ENCODE measurements at places on chromosomes 2 and 18.

GRCh38 chr2:42784204-42784880 is 8.0 kb downstream of the HAAO start:
- no peak for DNase-seq

DNA sequence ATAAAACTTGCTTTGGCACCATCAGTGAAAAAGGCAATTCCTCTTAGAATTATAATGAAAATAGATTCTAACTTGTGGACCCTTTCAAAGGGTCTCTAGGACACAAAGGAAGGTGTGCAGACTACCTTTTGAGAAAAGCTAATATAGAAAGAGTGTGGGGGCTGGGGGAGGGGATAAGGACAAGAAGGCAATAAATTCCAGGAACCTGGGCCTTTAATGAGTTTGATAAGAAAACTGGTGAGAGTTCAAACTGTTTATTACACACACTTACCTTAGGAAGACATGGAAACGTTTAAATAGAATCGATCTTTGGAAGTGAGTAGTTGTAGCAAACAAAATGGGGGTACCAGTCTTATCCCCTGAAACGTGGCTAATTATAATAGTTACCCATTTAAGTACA is 39.6 kb upstream of the PGAP1 start:
- no peak for DNase-seq

- DNase-seq, result no peak
These were observed 94.8 kb upstream of the OTOS start for GRCh38 chr2:240235149-240235803.

DNA sequence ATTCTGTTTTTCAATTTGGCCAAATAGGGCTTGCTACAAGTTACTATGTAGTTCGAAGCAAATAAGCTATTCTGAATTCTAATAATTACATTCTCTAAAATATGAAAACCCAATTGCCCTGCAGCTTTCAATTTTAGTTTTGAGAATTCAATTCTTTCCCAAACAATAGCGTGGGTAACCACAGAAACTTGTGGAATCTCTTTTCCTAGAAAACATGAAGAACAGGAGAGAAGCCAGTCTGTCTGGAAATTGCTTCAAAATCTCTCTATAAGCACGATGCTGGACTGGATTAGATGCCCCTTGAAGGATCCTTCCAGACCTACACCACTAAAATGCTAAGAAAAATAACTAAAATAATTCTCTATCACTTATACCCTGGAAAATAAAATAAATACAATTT is 115.0 kb downstream of the THADA start:
- DNase-seq, result no peak

- DNase-seq, result no peak
These were observed 607.6 kb downstream of the LRP1B start for GRCh38 chr2:141523199-141523598.

DNA sequence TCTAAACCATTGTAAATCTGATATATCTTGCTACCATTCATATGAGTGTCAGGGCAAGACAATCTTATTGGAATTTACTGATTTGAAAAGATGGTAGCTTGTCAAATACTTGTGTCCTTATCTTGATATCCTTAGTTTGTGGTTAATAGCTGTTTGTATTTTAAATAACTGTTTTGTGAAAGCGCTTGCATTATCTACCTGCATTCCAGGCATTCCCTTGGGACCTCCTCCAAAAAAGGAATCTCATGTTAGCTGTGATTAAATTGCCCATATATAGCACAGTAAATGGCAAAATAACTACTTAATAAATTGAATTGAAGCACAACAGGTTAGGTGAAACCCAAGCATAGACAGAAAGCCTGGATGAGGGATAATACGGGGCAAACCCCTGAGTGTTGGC is 13.9 kb downstream of the CNTNAP5 start:
- DNase-seq, result no peak

- no peak for DNase-seq
These were observed 79.2 kb downstream of the BARD1 start for GRCh38 chr2:214730248-214730647.

- no peak for DNase-seq
These were observed 307.5 kb upstream of the SPRED2 start for GRCh38 chr2:65739927-65740326.

GRCh38 chr18:48529796-48530195 is 9.0 kb upstream of the CTIF start:
- no peak for DNase-seq

DNA sequence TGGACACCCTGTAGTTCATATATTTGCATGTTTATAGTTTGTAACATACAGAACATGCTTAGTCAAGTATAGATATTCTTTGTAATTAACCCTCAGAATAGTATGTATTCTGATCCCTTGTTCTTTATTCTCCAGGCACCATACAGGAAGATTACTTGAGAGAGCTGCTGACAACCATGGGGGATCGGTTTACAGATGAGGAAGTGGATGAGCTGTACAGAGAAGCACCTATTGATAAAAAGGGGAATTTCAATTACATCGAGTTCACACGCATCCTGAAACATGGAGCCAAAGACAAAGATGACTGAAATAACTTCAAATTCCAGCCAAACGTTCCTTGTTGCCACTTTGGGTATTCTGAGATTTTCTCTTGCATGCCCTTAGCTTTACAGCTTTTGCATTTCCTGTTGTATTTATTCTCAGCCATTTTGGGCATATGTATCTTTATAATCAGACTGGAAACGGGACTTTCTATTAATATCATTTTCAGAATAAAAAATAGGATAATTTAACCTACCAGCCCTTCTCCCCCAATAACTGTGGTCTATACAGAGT is 6.2 kb upstream of the MYL12B start:
- DNase-seq, result no peak

DNA sequence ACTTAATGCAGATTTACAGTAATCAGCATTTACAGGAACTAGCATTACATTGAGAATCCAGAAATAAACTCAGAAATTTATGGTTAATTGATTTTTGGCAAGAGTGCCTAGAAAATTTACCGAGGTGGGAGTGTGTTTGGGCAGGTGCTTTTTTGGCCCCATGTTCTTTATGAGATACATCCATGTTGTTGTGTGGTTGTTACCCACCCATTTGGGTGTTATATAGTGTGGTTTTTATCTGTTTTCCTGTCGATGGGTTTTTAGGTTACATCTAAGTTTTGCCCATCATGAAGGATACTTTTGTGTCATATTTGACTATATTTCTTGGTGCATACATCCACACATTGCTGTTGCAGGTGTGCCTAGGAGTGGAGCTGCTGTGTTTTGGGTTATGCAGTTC is 82.0 kb downstream of the ATP9B start:
- no peak for DNase-seq

GRCh38 chr2:86201671-86202335 is 2.5 kb downstream of the MRPL35 start:
- no peak for DNase-seq

DNA sequence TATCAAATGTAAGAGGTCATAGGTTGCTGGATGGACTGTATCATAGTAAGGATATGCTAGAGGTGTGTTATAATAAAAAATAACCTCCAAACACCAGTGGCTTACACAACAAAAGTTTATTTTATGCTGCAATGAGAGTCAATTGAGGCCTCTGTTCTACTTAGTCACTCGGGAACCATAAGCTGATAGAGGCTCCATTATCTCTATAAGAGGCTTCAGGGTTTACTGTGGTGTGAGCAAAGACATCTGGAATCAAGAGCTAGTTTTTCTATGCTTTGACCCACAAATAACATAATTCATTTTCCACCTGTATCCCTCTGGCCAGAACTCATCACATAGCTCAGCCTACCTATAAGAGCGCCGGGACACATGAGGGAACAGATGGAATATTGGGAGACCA is 47.5 kb upstream of the NEMP2 start:
- DNase-seq, result no peak
